Right cardiac atrium (tissue), 5 donors: ENCODE measurements at places on chromosomes 16 and 17. TPM values are rescaled to one million over a fixed set of nuclear protein-coding genes. Genes with fewer than 3 reads are reported as not detected.
A peak's percentile ranks its signal among the peaks of the same experiment; 100 is the strongest.

CMTM4 gene
- 15.7 TPM for total RNA-seq

XYLT2 gene
- 18.2 TPM for total RNA-seq

PYDC1 gene
- total RNA-seq, result not detected

GRCh38 chr16:23175651-23176050 lies 6.9 kb upstream of the SCNN1G start:
- DNase-seq, result no peak

DNA sequence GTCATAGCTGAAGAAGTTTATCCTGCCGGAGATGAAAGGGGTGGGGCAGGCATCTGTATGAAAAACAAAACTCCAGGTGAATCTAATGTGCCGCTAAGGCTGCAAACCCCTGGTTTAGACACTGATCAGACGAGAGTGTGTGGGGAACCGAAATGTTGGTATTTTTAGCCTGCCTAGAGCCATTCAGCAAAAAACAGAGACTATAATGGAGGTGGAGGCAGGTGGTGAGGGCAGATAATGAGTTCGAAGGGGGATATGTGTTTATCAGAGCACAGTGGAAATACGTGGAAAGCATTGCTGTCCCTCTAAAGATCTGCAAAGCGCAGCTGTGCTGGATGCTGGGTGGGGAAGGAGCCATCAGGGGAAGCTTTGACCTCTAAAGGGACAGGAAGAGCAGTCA lies 127.5 kb upstream of the WSCD1 start:
- no peak for DNase-seq

DNA sequence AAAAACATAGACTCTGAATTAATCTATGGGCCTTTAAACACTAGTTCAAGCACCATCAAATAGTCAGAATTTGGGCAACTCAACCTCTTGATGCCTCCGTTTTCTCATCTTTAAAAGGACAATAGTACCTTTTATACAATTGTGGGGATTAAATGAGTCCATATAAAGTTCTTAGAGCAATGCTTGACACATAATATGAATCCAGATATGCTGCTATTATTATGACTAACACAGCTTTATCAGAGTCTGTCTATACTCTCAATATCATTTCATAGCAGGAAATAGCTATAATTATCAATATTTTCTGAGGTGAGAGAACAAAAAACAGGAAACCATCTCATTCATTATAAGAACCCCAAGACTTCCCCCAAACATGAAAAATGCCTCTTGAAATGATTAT lies 430.5 kb upstream of the XYLT1 start:
- no peak for DNase-seq

NUPR1 gene
- total RNA-seq, result 67.9 TPM

GAS2L2 gene
- total RNA-seq, result not detected

DNA sequence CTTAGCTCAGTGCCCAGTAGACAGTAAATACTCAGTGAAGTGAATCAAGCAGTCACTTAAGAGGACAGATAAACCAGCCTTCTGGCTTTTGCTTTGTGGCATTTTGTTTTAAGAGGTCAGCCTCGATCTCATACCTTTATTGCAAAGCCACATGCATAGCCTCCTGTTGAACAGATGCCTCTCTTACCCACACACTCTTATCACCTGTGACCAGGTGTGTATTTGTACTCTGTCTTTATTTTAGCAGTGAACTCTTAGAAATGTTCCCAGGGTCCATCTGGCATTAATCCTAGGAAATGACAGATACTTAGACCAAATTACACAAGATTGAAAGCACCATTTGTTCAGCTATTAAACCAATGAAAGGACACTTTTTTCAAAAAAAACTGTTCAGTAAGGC lies 1426.5 kb downstream of the CDH11 start:
- DNase-seq, result no peak

DNA sequence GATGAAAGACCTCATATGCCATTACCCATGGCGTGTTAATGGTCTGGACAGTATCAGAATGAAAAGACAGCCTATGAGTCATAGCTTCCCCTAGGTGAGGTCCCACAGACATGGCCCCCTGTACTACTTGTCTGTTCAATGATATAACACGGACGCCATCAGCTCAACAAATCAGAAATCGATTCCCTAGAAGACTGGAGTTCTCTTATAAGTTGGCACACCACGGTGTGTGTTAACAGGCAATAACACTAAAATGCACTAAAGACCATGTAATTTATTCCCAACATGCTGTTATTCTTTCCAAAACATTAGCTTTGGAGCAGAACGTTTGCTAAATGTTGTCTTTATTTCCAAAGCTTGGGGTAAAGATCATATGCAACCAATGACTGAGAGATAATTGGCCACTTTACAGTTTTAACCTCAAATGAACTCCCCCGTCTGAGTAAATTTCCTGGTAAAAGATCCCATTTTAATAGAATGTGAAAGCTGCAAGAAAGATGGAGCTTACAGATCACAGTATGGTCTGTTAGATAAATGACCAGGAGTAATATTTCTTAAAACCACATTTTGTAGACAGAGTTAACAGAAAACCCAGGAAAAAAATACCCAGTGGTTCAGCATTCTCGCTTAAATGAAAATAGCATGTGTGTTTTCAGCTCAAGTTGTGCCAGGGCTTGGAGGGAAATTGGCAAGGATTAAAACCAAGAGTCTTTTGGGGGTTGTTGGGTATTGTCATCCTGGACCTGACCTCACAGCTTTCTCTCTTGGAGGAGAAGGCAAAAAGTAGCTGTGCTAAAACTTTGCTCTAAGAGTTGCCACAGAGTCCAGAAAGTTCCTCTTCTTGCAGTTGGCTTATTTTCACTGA lies 65.9 kb downstream of the PCTP start:
- no peak for DNase-seq

CRHR1 gene
- total RNA-seq, result not detected

- no peak for DNase-seq
Observed at GRCh38 chr17:50027881-50028735, 27.8 kb upstream of the ITGA3 start.

DNA sequence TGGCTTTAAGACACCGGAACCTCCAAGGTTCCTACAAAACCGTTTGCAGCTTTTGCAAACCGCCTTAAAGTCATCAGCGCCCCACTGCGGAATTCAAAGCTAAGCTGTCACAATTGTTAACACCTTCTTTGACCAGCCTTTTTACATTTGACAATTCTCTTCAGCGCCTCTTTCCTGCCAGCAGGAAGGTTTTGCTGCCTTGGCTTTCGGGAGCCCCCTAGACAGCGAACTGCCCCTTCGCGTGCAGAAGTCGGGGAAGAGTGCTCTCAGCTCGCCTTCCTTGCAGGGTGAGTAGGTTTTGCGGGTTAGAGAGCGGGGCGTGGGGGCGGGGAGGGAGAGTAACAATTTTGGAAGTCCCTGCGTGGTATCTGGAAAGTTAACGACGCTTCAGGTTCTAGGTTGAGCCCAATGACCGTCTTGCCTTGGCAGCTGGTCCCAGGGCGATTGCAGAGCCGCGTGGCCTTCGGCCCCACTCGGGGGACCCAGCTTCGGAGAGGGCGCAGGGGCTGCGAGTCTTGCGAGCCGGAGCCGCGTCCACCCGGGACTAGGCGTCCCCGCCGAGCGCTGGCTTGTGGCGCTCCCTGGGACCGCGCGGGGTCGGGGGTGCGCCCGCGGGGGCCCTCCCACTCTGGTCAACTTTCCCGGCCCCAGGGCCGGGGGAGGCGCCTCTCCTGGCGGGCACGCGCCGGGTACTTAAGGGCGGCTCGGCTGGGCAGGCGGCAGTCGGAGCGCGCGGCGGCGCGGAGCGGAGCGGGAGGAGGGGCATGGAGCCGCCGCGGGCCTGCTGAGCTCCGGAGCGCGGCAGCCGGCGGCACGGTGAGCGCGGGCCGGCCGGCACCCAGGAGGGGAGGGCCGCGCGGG lies at the start of gene HAS3:
Gene HAS3 (plus strand): TSS at position 153 of the 861 bp plus-strand sequence. CDS start 3,743 bp downstream, outside the sequence.
- DNase-seq, result peak; percentile 79

DNA sequence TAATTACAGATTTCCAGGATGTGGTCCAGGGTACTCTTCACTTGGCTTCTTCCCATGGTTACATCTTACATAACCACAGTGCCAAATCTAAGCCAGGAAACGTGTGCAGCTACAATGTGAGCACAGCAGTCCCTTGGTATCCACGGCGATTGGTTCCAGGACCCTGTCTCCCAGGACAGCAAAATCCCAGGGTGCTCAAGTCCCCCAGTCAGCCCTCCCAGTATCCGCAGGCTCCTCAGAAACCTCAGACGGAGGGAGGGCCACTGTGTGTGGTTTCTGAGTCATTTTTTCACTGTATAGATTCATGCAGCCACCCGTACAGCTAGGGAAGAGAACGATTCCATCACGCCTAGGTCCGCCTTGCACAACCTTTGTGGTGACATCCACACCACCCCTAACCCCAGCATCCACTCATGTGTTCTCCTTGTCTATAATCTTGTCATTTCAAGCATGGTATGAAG lies 11.1 kb upstream of the ATP2C2 start:
- no peak for DNase-seq

PIRT gene
- not detected for total RNA-seq

DNA sequence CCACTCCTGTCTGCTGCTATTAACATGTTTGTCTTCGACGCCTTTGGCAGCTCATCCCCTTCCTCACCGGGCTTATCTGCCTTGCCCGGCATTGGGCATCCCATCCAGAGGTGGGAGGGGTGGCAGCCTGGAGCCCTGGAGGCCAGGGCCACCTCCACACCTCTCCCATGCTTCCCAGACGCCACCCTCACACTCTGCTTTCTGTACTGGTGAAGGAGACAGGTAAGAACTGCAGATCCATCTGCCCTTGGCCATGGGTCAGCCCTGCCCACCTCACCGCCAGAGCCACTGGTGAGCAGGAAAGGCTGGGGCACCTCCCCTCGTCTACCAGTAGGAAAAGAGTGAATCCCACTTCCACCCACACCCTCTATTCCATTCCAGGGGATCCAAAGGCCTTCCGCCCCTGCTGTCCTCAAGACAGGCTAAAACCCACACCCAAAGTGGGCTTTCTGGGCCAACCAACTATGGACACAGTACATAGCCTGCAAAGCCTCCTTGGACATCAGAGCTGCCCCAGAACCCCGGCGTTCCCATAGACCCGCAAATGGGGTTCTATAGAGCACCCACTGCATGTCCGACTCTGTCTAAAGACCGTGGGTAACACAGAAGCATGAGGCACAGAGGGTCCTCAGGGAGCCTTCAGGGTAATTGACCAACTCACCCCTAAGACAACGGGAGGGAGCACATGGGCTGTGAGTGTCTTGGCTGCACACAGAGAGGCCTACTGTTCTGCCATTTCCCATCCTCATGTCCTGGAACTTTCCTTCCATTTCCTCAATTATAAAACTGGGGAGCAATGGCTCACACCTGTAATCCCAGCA lies 23.4 kb upstream of the RBFOX3 start:
- DNase-seq, result no peak

GRCh38 chr16:82732461-82732860 lies 105.7 kb downstream of the CDH13 start:
- DNase-seq, result no peak

DNA sequence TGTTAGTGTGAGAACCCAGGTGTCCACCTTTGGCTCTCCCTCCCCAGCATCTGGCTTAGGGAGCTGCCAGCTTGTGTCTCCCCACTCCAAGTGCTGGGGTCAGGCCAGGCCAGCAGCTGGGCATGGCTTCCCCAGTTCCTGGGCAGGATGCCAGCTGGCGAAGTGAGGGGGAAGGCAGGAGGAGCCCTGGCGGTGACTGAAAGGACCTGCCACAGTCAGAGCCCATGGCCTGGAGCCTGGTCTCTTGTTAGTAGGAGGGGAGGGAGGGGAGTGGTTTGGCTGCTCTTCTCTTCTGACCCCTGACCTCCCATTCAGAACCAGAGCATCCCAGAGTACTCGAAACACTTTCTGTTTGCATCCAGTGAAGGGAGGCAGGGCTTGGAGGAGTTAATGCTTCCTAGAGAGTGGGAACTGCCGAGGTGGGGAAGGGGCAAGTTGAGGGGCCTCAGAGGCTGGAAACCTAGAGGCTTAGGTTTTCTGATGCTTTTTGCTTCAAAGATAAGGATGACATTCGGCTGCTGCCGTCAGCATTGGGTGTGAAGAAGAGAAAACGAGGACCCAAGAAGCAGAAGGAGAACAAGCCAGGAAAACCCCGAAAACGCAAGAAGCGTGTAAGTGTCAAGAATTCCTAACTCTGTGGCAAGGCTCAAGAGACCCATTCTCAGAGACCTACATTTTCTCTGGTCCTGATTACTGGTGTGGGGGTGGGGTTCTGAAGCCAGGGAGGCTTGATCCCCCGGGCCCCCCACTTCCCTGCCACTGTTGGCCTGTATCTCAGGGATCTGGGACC lies 772 bp downstream of the CHD3 start:
- DNase-seq, result peak; percentile 99

MLYCD gene
- total RNA-seq, result 25.7 TPM

IL32 gene
- 37.8 TPM for total RNA-seq

DNA sequence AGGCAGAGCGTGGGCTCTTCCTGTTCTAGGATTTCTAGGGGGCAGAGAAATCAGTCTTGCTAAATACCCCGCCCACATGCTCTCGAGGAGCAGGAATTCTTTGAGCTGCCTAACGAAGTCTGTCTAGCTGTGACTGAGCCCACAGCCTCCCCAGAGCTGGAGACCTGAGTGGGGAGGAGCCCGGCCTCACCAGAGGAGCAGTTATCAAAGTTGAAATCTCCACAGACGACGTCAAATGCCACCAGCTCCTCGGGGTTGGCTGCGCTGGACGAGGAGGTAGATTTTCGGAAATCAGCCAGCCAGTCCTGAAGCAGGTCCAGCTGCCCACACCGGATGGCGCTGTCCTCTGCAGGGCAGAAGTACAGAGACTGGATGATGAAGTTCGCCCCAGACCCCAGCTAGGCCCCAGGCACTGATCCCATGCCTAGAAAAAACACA lies 53.8 kb downstream of the PRMT7 start:
- no peak for DNase-seq

NEUROD2 gene
- not detected for total RNA-seq

OTOP3 gene
- total RNA-seq, result not detected

TAF15 gene
- 103 TPM for total RNA-seq

PDILT gene
- not detected for total RNA-seq

GRCh38 chr16:18800775-18801144 lies 589 bp downstream of the ARL6IP1 start:
- DNase-seq, result no peak

ZNF668 gene
- total RNA-seq, result 5.0 TPM

GRCh38 chr17:44213403-44214229 lies 5.9 kb downstream of the UBTF start:
- DNase-seq, result no peak

GRCh38 chr16:79505344-79505743 lies 95.2 kb downstream of the MAF start:
- peak; percentile 36 for DNase-seq

GRCh38 chr16:8919089-8919933 lies 37.2 kb downstream of the LITAFD start:
- no peak for DNase-seq

DNA sequence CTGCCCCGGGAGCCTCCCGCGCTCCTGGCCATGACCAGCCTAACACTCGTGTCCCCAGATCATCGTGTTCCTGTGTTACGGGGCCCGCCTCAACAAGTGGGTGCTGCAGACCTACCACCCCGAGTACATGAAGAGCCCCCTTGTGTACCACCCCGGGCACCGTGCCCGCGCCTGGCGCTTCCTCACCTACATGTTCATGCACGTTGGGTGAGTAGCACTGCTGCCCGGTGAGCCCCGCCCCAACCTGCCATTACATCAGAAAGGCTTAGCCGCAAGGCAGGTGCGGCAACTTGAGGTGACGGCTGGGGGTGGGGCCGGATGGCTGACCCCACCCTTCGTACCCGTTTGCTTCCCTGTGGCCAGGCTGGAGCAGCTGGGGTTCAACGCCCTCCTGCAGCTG lies 1.4 kb downstream of the RHBDL1 start:
- no peak for DNase-seq

- no peak for DNase-seq
Observed at GRCh38 chr16:72657791-72658190, 390.1 kb downstream of the ZFHX3 start.

- DNase-seq, result no peak
Observed at GRCh38 chr16:83717814-83718213, 90.0 kb upstream of the HSBP1 start.

GRCh38 chr16:48212033-48212432 lies 32.1 kb upstream of the LONP2 start:
- no peak for DNase-seq

C1QL1 gene
- total RNA-seq, result 1.6 TPM
